Esophagus (tissue), 2 donors: ENCODE measurements at places on chromosomes 11 and 22. TPM values are rescaled to one million over a fixed set of nuclear protein-coding genes. Genes with fewer than 3 reads are reported as not detected.

NPTXR gene
- polyA plus RNA-seq = 0.28 TPM

FGF19 gene
- not detected for polyA plus RNA-seq

PGR gene
- polyA plus RNA-seq = 0.12 TPM

BIK gene
- polyA plus RNA-seq = 11.4 TPM

SCARF2 gene
- 0.57 TPM for polyA plus RNA-seq

SLC36A4 gene
- 2.5 TPM for polyA plus RNA-seq

TOLLIP gene
- polyA plus RNA-seq = 68.0 TPM

CNTN5 gene
- polyA plus RNA-seq = not detected

KRTAP5-10 gene
- 0.12 TPM for polyA plus RNA-seq

PC gene
- 18.0 TPM for polyA plus RNA-seq

MUC2 gene
- not detected for polyA plus RNA-seq

ARAP1 gene
- 28.4 TPM for polyA plus RNA-seq

PKDREJ gene
- 0.11 TPM for polyA plus RNA-seq

MMP13 gene
- polyA plus RNA-seq = 0.02 TPM

MUC15 gene
- polyA plus RNA-seq = 19.1 TPM

FZD4 gene
- 2.0 TPM for polyA plus RNA-seq

NTM gene
- polyA plus RNA-seq = 0.24 TPM

TREH gene
- polyA plus RNA-seq = 0.54 TPM

TRIM49D1 gene
- polyA plus RNA-seq = not detected

MMP12 gene
- polyA plus RNA-seq = 0.62 TPM

BEST1 gene
- polyA plus RNA-seq = 1.2 TPM

RAB39A gene
- polyA plus RNA-seq = not detected

RAB1B gene
- 129 TPM for polyA plus RNA-seq

SIK3 gene
- 6.4 TPM for polyA plus RNA-seq

C11orf52 gene
- 6.5 TPM for polyA plus RNA-seq
